ENCODE measurements at places on chromosomes 1 and 21.
A peak's percentile ranks its signal among the peaks of the same experiment; 100 is the strongest.

DNA sequence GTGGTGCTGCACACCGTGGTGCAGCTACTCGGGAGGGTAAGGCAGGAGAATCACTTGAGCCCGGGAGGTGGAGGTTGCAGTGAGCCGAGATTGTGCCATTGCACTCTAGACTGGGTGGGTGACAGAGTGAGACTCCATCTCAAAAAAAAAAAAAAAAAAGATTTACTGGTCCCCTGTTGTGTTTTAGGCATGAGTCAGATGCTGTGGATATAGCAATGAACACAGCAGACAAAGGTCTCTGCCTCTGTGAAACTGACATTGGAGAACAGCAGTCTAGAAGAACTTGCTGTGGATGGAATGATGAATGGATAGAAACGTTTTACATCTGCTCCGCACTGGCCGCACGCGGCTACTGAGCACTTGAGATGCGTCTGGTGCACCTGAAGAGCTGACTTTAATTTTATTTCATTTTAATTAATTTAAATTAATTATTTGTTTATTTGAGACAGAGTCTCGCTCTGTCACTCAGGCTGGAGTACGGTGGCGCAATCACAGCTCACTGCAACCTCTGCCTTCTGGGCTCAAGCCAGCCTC is 24.5 kb upstream of the EPHA2 start:
- no peaks in the 10 kb centered on the region for H3K36me3 ChIP-seq
- H3K4me1 ChIP-seq, result no peaks in the 10 kb centered on the region
- H3K27me3 ChIP-seq, result peaks cover 1% of the 10 kb centered on the region
- no peak for DNase-seq
- H3K27ac ChIP-seq, result no peak overlapping the region

DNA sequence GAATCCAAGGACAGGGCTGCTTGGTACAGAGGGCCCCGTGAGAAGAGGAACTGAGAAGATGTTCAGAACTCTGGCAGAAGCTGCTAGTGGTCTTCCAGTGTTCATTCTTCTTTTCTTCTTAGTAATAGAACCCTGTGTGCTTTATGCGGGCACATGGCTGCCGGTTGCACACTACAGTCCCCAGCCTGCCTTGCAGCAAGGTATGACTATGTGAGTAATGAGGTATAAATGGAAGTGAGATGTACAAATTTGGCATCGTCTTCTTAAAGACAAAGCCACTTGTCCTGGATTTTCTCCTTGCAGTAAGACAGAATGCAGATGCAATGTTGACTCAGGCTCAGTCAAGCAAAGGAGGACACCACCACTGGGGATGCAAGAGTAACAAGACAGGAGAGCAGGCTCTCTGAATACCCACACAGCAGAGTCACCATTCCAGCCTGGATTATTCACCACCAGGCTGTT is 15.0 kb upstream of the ATP1B1 start:
- H3K27me3 ChIP-seq, result peaks cover 4% of the 10 kb centered on the region
- H3K36me3 ChIP-seq, result no peaks in the 10 kb centered on the region
- no peak for DNase-seq
- H3K4me3 ChIP-seq, result no peak overlapping the region
- H3K27ac ChIP-seq, result no peak overlapping the region

DNA sequence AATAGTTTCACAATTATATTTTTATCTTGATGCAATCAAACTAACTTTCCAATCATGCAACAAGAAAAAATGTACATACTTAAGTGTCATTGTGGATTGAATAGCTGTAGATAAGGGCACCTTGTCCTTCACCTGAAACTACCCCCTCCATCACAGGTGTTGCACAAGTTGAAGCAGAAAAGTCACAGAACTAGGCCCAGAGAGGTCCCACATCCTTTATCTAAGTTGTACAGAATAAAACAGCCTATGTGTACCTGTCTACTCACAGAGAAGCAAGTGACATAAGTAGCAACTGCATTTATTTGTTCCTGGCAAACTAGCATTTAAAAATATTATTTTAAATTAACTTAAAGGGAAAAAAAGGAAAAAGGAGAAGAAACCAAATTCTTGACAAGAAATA is 256.8 kb downstream of the FAF1 start:
- no peak overlapping the region for H3K27ac ChIP-seq
- H3K4me3 ChIP-seq, result no peak overlapping the region
- no peaks in the 10 kb centered on the region for H3K27me3 ChIP-seq
- peaks cover 3% of the 10 kb centered on the region for H3K4me1 ChIP-seq
- peaks cover 6% of the 10 kb centered on the region for H3K36me3 ChIP-seq
- DNase-seq, result no peak

DNA sequence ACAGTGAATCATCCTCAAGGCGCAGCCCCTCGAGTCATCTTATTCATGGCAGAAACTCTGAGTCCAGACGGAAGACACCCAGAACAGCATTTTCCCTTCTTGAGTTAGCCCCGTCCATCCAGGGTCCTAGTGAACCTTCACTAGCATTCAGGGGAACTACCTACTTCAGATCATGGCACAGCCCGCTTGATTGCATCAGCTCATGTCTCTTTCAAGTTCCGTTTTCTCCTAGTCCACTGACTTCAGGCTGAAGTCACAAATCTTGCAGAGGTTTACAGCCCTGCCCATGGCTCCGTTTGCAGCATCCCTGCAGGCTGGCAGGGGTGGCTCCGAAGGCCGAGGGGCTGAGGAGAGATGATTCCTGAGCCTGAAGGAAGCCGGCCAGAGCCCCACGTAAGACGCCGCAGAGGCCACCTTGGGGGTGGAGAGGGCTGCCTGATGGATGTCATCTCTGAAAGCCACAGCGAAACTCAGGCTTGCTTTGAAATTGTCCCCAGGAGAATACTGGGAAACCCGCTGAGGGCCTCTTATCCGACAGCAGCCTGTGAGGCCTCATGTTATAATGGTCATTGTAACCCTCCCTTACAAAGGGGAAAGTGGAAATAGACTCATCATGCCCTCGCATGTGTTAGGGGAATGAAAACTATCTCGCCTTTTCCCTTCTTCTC is 310.2 kb upstream of the AJAP1 start:
- H3K4me1 ChIP-seq, result no peaks in the 10 kb centered on the region
- H3K27ac ChIP-seq, result no peak overlapping the region
- H3K4me3 ChIP-seq, result no peak overlapping the region
- no peak for DNase-seq
- H3K36me3 ChIP-seq, result no peaks in the 10 kb centered on the region

GRCh38 chr1:62311473-62311943 is 7.7 kb downstream of the KANK4 start:
- DNase-seq, result no peak
- H3K4me3 ChIP-seq, result no peak overlapping the region
- no peaks in the 10 kb centered on the region for H3K36me3 ChIP-seq
- H3K4me1 ChIP-seq, result no peaks in the 10 kb centered on the region
- H3K27ac ChIP-seq, result no peak overlapping the region

- peaks cover 2% of the 10 kb centered on the region for H3K27me3 ChIP-seq
- no peak overlapping the region for H3K4me3 ChIP-seq
- no peaks in the 10 kb centered on the region for H3K4me1 ChIP-seq
- no peak for DNase-seq
These were observed 352.0 kb upstream of the KAZN start for GRCh38 chr1:14246471-14246870.

DNA sequence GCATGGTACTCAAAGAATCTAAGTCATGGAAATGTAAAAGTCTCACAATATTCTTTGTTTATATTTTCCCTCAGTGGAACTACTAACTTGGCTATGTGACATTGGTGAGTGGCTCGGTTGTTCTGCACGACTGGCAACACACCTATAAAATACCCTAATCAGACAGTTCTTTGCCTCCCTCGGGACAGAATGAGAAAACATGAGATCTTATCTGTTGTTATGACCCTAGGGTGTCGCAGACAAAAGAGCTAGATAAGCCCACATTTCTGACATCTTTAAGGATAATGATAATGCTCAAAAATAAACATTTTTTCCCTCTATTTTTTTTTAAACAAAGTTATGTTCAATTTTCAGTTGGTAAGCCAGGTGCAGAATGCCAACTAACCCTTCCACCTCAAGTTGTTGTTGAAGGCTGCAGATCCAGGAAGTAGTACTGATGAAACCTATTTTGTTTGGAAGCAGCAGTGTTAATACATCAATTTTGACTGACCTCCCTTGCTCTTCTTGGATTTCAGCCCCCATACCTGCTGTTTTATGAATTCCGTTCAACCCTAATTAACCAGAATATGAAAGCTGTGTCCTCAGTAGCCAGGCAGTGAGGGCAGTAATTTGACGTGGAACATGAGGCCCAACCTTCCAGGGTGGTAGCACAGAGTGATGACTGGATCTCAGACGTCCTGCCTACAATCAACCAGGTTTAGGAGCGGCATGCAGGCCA is 108.7 kb upstream of the DUSP10 start:
- H3K27ac ChIP-seq, result no peak overlapping the region
- H3K4me1 ChIP-seq, result no peaks in the 10 kb centered on the region
- no peaks in the 10 kb centered on the region for H3K27me3 ChIP-seq

GRCh38 chr1:224996266-224996665 is 66.8 kb downstream of the DNAH14 start:
- peaks cover 2% of the 10 kb centered on the region for H3K27me3 ChIP-seq
- no peak overlapping the region for H3K4me3 ChIP-seq
- peaks cover 5% of the 10 kb centered on the region for H3K36me3 ChIP-seq
- no peak for DNase-seq

- peak overlapping the region; percentile 96 for H3K27ac ChIP-seq
- peaks cover 80% of the 10 kb centered on the region for H3K4me1 ChIP-seq
- peak overlapping the region; percentile 97 for H3K4me3 ChIP-seq
- peak; percentile 14 for DNase-seq
- H3K36me3 ChIP-seq, result peaks cover 61% of the 10 kb centered on the region
These were observed 1.9 kb downstream of the YBX1 start for GRCh38 chr1:42684139-42684538.

- no peak overlapping the region for H3K4me3 ChIP-seq
- no peaks in the 10 kb centered on the region for H3K27me3 ChIP-seq
- no peaks in the 10 kb centered on the region for H3K36me3 ChIP-seq
- no peak for DNase-seq
These were observed 331.8 kb downstream of the NEGR1 start for GRCh38 chr1:71950579-71950978.
